NCI-H460 (cell line): ENCODE measurements at places on chromosomes 13 and 19.

- no peak for DNase-seq
Observed at GRCh38 chr19:7326105-7326877, 22.4 kb upstream of the ARHGEF18 start.

- DNase-seq = no peak
Observed at GRCh38 chr19:52621376-52621775, 16.8 kb downstream of the ZNF83 start.

DNA sequence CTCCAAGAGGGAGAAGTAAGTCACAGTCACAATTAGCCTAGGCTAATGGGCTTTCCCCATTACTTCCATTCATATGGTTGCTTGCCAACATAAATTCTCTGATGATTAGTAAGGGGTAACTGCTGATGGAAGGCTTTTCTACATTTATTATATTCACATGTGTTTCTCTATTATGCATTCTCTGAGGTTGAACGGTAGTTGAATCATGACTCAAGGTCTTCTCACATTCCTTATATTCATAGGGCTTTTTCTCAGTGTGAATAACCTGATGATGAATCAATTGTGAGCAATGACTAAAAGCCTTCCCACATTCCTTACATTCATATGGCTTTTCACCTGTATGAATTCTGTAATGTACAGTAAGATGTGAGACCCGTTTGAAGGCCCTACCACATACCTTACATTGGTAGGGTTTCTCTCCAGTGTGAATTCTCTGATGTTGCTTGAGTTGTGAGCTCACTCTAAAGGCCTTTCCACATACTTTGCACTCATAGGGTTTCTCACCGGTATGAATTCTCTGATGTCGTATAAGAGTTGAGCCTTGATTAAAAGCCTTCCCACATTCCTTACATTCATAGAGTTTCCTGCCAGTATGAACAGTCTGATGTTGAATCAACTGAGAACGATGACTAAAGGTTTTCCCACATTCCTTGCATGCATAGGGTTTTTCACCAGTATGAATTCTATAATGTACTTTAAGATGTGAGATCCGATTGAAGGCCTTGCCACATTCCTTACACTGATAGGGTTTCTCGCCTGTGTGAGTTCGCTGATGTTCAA is 9.3 kb downstream of the ZNF582 start:
- no peak for DNase-seq

GRCh38 chr19:44878120-44878865 is 12.8 kb upstream of the TOMM40 start:
- DNase-seq = no peak

GRCh38 chr13:51025245-51025905 is 85.7 kb downstream of the C13orf42 start:
- no peak for DNase-seq

DNA sequence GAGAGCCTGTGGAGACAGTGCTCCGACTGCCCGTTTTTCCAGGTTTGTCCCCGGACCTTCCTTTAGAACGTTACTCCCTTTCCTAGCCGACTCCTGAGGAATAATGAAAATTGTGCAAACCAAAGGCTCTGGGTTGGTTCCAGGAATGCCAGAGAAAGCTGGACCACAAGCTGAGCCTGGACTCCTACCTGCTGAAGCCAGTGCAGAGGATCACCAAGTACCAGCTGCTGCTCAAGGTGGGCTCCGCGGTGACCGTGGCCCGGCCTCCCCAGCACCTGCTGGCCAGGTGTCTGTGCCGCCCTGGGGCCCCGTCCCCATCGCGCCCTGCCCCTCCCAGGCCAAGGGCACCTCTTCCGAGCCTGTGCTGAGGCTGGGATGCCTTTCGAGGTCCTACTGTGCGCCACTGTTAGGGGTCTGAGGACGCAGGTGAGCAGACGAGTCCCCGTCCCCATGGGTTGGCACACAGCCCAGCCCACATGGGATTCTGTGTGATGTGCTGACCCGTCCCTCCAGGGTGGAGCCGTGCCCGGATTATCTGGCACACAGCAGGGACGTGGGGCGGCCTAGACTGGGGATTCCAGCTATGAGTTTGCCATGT is 20.5 kb upstream of the F7 start:
- no peak for DNase-seq

DNA sequence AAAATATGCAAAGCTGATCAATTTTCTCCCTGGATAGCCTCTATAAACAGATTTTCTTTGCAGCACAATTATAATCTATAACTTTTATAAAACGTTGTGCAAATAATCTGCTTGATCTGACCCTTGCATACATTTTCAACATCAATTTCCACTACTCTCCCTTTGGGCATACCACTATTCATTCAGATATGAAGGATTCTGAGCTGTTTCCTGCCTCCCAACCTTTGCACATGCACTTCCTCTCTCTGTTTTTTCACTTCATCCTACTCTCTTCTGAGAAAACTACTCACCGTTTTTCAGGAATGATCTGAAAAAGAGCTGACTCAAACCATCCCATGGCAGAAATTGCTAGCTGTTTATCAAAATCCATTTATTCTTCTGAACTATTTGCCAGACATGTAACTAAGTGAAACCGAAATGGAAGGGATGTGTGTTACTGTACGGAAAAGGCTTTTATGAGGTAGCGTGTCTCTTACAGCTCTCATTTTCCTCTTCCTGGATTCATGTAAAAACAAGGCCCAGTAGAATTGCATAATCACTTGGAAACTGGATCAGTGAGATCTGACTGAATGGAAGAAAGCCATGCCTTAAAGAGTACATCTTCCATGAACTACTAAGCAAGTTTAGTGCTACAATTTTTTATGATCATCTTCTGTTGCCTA is 1447.3 kb upstream of the MIR17HG start:
- DNase-seq = no peak

GRCh38 chr19:21709464-21709863 is 57.9 kb downstream of the ZNF100 start:
- no peak for DNase-seq

DNA sequence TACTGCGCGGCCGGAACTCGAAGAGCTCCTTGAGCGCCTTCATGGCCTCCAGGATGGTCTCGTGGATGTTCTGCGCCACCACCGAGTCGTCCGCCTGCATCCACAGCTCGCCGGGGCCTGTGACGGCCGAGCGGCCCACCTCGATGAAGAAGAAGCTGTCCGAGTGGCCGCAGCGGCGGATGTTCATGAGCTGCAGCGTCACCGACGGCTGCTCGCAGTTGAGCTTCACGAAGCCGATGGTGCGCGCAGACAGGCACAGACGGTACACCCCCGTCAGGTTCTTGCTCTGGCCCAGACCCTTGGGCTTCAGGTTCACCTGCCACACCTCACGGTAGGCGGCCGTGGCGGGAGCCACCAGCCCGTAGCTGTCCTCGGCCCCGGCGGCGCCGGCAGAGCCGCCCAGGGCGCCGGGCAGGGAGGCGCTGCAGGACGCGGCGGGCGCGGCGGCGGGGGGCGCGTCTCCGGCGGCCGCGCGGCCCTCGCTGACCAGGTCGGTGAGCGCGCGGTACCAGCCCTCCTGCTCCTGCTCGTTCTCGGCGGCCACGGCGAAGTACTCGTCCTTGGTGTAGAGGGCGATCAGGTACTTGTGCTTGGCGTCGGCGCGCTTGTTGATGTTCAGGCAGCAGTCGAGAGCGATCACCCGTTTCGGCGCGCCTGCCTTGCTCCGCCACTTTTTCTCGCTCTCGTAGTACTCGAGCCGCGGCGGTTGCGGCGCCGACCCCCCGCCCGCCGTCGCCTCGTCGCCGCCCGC is 1.1 kb downstream of the IRS2 start:
- DNase-seq = no peak

GRCh38 chr13:98473135-98473787 is 103.6 kb downstream of the STK24 start:
- DNase-seq = no peak

- peak; percentile 69 for DNase-seq
Observed at GRCh38 chr19:48746738-48747575, at the start of gene IZUMO1. IZUMO1 (minus strand) TSS chr19:48746909; CDS start chr19:48745859, 1,050 bp downstream.

GRCh38 chr19:33467851-33468250 is 53.7 kb downstream of the PEPD start:
- DNase-seq = no peak

GRCh38 chr19:7705387-7706187 is 3.7 kb upstream of the FCER2 start:
- no peak for DNase-seq

- DNase-seq = no peak
Observed at GRCh38 chr19:37907735-37908455, 887 bp downstream of the SIPA1L3 start.

GRCh38 chr13:26526702-26527216 is 30.7 kb upstream of the WASF3 start:
- no peak for DNase-seq

GRCh38 chr13:74560325-74560724 is 426.1 kb upstream of the KLF12 start:
- no peak for DNase-seq

- DNase-seq = no peak
Observed at GRCh38 chr19:10544753-10545251, 1.1 kb downstream of the ATG4D start.

GRCh38 chr19:29804493-29804892 is 7.3 kb upstream of the CCNE1 start:
- no peak for DNase-seq

- DNase-seq = no peak
Observed at GRCh38 chr19:30065680-30066606, 123.9 kb downstream of the URI1 start.

DNA sequence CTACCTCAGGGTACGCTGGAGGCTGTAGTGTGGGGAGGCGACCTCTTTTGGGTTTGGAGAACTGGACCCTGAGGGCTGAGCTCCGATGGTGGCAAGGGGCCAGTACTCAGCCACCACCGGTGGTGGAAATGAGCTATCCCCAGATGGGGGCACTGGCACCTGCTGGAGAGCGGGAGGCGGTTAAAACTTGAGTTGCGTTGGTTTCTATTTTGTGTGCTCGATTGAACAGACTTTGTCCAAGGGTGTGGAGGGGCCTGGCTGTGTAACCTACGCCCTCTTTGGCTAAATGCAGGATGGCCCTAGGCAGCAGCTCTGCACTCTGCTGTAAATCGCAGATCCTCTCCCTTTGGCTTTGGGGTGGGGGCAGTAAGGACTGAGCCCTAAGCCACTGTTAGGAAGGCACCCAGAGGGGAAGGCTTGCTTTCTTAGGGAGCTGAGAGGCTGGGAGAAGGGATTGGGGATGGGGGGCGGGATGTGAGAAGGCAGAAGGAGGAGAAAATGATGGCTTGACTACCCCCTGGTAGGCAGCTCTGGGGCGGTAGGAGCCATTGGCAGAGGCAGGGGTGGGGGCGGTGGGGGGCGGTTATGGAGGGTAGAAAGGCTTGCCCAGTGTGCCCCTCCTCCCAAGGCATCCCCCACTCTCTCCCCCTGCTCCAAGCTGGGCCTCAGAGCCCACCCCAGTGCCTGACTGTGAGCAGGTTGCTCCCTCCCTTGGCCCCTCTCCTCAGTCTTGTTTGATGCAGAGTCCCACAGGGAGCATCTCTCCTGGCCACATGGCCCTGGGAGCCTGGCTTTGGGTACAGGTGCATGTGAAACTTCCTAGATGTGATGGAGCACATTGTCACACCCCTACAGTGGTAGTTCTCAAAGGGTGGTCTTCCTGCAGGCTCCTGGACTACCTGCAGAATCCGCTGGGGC is 5.0 kb downstream of the VSTM2B start:
- DNase-seq = no peak

GRCh38 chr13:27135023-27135422 is 36.6 kb downstream of the USP12 start:
- no peak for DNase-seq

DNA sequence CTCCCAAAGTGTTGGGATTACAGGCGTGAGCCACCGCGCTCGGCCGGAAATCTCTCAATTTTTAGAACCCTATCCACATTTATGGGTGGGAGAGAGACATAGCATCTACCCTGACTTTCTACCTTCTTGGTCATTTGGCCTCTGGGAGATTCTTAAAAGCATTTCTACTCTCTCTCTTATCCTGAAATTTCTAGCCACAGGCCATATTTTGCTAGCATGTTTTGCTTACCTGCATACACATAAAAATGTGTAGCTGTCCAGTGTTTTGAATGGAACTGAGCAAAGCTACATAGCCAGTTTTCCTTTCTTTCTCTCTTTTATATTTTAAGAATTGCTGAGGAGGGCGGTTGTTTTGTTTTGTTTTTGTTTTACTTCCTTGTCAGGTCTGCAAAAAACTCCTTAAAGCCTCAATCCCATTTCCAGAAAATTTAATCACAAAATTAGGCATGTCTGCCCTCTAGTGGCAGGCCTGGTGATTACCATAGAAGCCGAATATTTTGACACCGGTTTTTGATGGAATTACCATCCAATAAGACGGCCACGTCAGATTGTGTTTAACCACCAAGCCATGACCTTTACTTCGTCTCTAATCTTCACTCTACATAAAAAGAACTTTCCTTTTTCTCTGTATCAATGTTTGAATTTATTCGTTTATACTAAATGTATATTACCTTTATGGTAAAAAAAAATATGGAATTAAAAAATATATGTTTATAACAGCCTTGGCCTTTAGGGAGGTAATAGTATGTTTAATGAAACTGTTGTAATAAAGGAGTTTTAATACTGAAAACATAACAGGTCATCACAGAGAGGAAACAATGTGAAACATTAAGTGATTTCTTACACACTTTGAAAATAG is 34.4 kb upstream of the OXGR1 start:
- peak; percentile 32 for DNase-seq

- no peak for DNase-seq
Observed at GRCh38 chr13:112249644-112250610, 126.2 kb upstream of the SPACA7 start.

GRCh38 chr19:16897029-16897855 is 8.4 kb downstream of the F2RL3 start:
- DNase-seq = peak; percentile 16

DNA sequence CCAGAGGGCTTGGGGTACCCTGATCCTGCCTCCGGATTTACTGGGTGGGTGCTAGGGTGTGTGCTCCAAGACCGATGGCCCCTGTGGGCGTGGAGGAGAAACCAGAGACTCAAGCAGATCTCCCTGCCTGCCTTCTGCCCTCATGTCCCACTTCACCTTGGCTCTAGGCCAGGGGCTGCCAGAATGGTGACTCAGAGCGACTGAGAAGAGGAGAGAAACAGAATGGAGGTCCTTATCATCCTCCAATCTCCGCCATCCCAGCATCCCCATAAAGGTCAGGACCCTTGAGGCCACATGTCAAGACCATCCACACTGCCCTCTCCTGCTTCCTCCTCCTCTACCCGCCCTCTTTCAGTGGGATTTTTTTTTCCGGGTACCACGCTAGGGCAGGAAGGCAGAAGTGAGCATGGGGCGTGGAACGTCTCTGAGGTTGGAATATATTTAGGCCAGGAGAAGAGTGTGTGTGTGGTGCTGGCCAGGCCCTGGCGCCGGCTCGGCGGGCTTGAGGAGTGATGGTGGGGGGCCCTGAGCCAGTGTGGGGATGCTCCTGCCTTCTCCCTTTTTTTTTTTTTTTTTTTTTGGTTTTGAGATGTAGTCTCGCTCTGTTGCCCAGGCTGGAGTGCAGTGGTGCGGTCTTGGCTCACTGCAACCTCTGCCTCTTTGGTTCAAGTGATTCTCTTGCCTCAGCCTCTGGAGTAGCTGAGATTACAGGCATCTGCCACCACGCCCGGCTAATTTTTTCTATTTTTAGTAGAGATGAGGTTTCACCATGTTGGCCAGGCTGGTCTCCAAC is 22.3 kb downstream of the IER2 start:
- DNase-seq = peak; percentile 76
